ENCODE measurements at places on chromosomes 2 and 18. TPM values are rescaled to one million over a fixed set of nuclear protein-coding genes. Genes with fewer than 3 reads are reported as not detected.

NCL gene
- 603 TPM for total RNA-seq

SPIRE1 gene
- total RNA-seq: 42.0 TPM

TMEM198 gene
- total RNA-seq: 3.8 TPM

RSAD2 gene
- 11.8 TPM for total RNA-seq

CYRIA gene
- 4.9 TPM for total RNA-seq

ALLC gene
- total RNA-seq: not detected

IMPACT gene
- total RNA-seq: 32.3 TPM

DNA sequence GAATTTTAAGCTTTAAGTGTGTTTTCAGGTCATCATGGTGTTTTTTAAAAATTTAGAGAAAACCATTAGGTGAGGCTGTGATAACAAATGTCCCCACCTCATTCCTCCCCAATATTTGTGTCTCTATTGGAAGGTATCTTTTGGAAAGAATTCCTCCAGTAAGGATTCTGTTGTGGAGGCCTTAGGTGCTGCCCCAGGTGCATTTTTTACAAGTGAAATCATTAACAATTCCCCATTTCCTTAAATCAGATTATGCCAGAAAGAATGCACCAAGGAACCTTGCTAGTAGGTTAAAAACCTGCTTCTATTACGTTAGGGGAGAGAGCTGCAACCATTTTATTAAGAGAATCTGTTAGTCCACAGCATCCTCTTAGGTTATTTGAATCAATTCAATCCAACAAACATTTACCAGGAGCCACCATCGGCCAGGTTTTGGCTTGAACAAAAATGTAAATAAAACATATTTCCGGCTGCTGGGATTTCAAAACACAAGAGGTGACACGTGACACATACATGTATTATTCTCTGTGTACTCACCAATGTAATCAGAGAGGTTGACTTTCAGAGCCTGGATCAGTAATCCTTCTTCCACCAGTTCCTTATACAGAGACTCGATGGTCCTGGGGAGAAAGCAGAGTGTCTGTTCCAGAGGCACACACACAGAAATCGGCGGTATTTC lies 112.5 kb upstream of the ASB18 start:
- DNase-seq: no peak
- H3K4me1 ChIP-seq: no peaks in the 10 kb centered on the region
- H3K4me3 ChIP-seq: no peak overlapping the region
- no peak overlapping the region for H3K27ac ChIP-seq
- H3K36me3 ChIP-seq: no peaks in the 10 kb centered on the region

DNA sequence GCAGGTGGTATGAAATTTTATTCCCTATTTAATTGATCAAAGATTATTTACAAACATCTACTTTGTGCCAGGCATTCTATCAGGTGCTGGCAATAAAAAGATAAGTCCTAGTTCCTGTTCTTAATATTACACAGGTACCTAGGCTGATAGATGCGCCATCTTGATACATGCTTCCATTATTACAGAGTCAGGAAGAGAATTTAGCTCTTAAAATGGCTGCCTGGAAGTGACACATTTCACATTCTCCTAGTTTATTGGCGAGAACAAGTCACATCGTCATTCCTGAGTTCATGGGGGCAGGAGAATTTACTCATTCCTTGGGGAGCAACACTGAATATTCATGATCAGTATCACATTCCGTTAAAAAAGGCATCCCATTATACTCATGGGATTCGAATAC lies 1.1 kb upstream of the DARS1 start:
- no peaks in the 10 kb centered on the region for H3K27me3 ChIP-seq
- no peak for DNase-seq
- H3K4me1 ChIP-seq: peaks cover 11% of the 10 kb centered on the region
- no peak overlapping the region for H3K27ac ChIP-seq

GRCh38 chr2:70258532-70258875 lies 567 bp downstream of the PCYOX1 start:
- DNase-seq: no peak
- peak overlapping the region; percentile 67 for H3K4me3 ChIP-seq
- H3K27me3 ChIP-seq: no peaks in the 10 kb centered on the region
- peaks cover 4% of the 10 kb centered on the region for H3K36me3 ChIP-seq

DNA sequence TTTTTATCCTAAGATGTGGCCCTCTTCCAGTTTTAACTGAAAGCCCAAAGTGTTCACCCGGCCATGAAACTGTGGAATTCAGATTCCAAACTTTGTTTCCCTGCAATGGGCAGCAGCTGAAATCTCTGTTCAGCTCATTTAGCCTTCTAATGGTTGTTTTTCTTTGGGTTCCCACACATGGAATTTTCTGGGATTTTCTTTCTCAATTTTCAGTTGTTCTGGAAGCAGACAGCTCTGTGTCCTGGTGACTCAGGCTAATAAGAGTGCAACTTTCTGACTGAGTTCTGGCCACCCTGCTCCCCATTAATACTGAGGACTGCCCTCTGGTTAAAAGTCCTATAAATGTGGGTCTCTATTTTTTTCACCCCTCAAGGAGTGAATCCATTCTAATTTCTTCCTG lies 78.5 kb downstream of the PMS1 start:
- peaks cover 3% of the 10 kb centered on the region for H3K36me3 ChIP-seq
- DNase-seq: peak; percentile 8
- H3K27me3 ChIP-seq: no peaks in the 10 kb centered on the region
- H3K4me1 ChIP-seq: no peaks in the 10 kb centered on the region

- no peak overlapping the region for H3K27ac ChIP-seq
- peaks cover 10% of the 10 kb centered on the region for H3K4me1 ChIP-seq
- H3K4me3 ChIP-seq: no peak overlapping the region
- DNase-seq: no peak
- no peaks in the 10 kb centered on the region for H3K27me3 ChIP-seq
- H3K36me3 ChIP-seq: no peaks in the 10 kb centered on the region
These were observed 4.1 kb downstream of the RHBDD1 start for GRCh38 chr2:226839951-226840350.

DNA sequence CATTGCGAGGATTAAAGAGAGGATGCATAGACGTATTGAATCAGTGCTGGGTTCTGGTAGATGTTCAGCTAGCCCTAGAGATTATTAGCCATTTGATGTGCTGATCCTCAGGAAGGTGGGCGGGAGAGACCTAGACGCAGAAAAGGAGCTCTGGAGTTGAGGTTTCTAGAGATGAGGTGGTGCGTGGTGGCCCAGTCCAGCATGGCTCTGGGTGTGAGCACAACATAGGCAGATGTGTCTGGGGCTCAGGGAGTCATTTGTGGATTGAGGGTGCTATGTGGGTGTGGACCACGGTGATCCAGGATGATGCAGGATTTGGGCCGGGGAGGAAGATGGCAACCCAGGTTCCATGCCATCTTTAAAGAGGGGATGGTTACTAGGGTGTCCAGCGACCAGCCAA lies 102.1 kb downstream of the NEDD4L start:
- no peaks in the 10 kb centered on the region for H3K36me3 ChIP-seq
- no peaks in the 10 kb centered on the region for H3K27me3 ChIP-seq
- no peaks in the 10 kb centered on the region for H3K4me1 ChIP-seq
- no peak for DNase-seq
- H3K4me3 ChIP-seq: no peak overlapping the region

GRCh38 chr2:241040081-241040803 lies 41.8 kb downstream of the SNED1 start:
- no peaks in the 10 kb centered on the region for H3K36me3 ChIP-seq
- no peak for DNase-seq
- no peak overlapping the region for H3K4me3 ChIP-seq
- H3K4me1 ChIP-seq: peaks cover 7% of the 10 kb centered on the region

- no peak for DNase-seq
- H3K4me1 ChIP-seq: no peaks in the 10 kb centered on the region
- H3K4me3 ChIP-seq: no peak overlapping the region
These were observed 21.2 kb downstream of the QPCT start for GRCh38 chr2:37365669-37366068.

DNA sequence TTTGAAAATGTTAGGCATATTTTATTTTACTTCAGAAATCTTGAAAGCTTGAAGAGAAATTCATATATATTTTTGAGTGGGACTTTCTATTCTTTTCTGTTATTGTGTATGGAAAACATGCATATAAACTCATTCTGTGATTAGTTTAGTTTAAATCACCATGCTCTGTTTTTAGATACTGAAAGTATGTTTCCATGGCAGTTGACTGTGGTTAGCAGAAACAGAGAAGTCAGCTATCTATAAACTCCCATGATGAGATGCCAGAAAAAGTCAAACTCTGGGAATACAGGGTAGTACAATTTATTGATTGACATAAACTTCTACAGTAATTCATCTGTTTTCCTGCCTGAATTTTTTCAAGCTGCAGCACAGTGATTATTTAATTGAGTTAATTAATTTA lies 905.3 kb upstream of the VRK2 start:
- H3K27ac ChIP-seq: no peak overlapping the region
- no peaks in the 10 kb centered on the region for H3K4me1 ChIP-seq
- DNase-seq: no peak
- H3K4me3 ChIP-seq: no peak overlapping the region

DNA sequence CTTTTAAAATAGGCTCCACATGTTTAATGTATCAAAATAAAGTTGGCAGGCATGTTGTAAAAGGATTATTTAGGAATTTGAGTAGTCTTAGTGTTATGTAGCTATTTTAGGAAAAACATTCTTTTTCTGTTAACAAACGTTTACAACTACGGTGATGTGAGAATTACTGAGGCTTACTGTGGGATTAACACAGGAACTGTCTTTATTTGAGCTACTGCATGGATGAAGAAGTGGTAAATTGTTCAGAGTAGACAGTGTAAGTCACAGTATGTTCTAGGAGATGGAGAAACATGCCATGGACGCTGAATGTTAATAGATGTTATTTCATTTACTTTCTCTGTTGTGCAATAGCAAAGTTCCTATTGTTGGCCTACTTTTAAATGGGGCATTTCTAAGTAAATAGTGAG lies 1.6 kb downstream of the PPM1B start:
- H3K27ac ChIP-seq: peak overlapping the region; percentile 88
- H3K27me3 ChIP-seq: no peaks in the 10 kb centered on the region
- peak; percentile 26 for DNase-seq
- H3K36me3 ChIP-seq: no peaks in the 10 kb centered on the region
- peak overlapping the region; percentile 96 for H3K4me3 ChIP-seq

DNA sequence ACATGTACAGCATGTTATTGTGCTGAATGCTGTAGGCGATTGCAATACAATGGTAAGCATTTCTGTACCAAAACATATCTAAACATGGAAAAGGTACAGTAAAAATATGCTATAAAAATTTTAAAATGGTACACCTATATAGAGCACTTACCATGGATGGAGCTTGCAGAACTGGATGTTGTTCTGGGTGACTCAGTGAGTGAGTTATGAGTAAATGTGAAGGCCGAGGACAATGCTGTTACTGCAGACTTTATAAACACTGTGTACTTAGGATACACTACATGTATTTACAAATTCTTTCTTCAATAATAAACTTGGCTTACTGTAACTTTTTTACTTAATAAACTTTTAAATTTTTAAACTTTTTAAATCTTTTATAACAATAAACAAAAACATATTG lies 473.4 kb upstream of the UBE2E3 start:
- no peak overlapping the region for H3K27ac ChIP-seq
- H3K4me1 ChIP-seq: no peaks in the 10 kb centered on the region
- no peak for DNase-seq
- no peak overlapping the region for H3K4me3 ChIP-seq

- H3K36me3 ChIP-seq: no peaks in the 10 kb centered on the region
- no peaks in the 10 kb centered on the region for H3K4me1 ChIP-seq
- no peak overlapping the region for H3K4me3 ChIP-seq
- DNase-seq: no peak
These were observed 946.3 kb upstream of the LRATD1 start for GRCh38 chr2:13686262-13686661.

DNA sequence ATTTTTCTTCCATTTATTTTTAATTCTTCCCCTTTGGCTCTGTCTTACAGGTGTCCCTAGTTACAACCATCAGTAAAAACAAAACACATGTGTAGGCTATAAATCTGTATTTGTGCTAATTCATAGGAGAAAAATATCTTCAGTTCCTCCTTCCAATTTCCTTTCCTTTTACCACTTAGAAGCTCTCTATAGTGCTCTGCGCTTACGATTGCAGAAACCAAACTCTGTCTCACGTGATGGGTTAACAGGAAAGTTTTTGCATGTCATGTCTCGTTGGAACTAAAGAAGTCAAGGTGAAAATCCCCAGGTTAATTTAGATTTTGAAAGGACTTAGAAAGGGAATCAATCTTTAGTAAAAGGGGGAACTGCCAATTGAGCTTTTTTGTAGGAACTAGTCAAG lies 1390.5 kb upstream of the ZEB2 start:
- H3K27me3 ChIP-seq: no peaks in the 10 kb centered on the region
- H3K4me3 ChIP-seq: no peak overlapping the region
- H3K36me3 ChIP-seq: no peaks in the 10 kb centered on the region
